ENCODE measurements at places on chromosomes 3 and 15. TPM values are rescaled to one million over a fixed set of nuclear protein-coding genes. Genes with fewer than 3 reads are reported as not detected.

- no peak for DNase-seq
- H3K4me1 ChIP-seq, result peaks cover 27% of the 10 kb centered on the region
- no peaks in the 10 kb centered on the region for H3K27me3 ChIP-seq
- H3K4me3 ChIP-seq, result no peak overlapping the region
- no peak overlapping the region for H3K27ac ChIP-seq
Observed at GRCh38 chr3:113249601-113250000, 38.2 kb downstream of the BOC start.

Gene TOP2B
- 167 TPM for total RNA-seq

Gene RPL22L1
- total RNA-seq, result 250 TPM

DNA sequence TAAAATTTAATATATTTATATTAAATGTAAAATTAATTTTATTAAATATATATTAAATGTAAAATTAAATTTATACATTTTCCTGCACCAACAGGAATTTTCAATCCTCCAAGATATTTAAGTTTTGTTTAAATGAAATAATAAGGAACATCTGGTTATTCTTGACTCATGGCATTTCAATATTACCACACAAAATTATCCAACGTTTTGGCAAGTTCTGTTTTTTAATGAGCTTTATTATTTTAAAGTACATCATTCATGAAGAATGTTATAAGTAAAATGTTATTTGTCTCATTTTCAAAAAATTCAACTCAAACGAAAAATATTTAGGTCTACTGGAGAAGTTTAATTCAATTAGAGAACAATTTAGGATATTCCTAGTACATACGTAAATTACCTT lies 811.4 kb downstream of the NAALADL2 start:
- no peak overlapping the region for H3K4me3 ChIP-seq
- H3K36me3 ChIP-seq, result no peaks in the 10 kb centered on the region
- no peaks in the 10 kb centered on the region for H3K27me3 ChIP-seq
- no peak for DNase-seq
- no peak overlapping the region for H3K27ac ChIP-seq

Gene BSN
- 5.4 TPM for total RNA-seq

Gene FGF7
- total RNA-seq, result 0.03 TPM
